Activated CD8-positive, alpha-beta T cell treated with anti-CD3 and anti-CD28 coated beads, Interleukin-2, amount 10 ng/mL, durations not matched to agents 7 days and 5 days (primary cell): ENCODE measurements at places on chromosomes 12 and 14.
A peak's percentile ranks its signal among the peaks of the same experiment; 100 is the strongest.

DNA sequence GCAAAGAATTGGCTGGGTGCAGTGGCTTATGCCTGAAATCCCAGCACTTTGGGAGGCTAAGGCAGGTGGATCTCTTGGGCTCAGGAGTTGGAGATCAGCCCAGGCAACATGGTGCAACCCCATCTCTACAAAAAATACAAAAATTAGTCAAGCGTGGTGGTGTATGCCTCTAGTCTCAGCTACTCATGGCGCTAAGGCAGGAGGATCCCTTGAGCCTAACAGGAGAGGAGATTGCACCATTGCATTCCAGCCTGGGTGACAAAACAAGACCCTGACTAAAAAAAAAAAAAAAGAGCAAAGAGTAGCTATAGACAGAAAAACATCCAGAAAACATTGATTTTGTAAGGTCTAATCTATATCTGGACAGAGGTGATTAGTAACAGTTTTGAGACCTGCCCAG lies 25.0 kb downstream of the KIF21A start:
- no peak for DNase-seq

GRCh38 chr12:13196130-13196921 lies at the start of gene EMP1:
Gene EMP1 (plus strand): TSS chr12:13196726. CDS start chr12:13211511, 14,785 bp downstream.
- DNase-seq: peak; percentile 84

DNA sequence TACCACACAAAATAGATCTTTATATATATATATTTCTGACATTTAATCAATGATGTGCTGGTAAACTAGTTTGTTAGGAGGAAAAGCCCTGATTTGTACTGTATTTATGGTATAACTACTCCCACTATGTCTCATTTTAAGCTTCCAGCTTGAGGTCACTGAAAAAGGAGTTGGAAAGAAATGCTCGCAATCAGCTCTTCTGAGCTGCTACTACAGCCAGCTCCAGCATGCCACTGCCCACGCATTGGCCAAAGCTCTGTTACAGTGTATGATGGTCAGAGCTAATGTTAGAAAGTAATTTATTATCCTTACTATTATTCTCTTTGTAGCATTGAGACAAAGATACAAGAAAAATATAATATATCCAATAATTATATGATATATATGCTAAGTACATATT lies 55.0 kb upstream of the PCED1B start:
- DNase-seq: no peak

DNA sequence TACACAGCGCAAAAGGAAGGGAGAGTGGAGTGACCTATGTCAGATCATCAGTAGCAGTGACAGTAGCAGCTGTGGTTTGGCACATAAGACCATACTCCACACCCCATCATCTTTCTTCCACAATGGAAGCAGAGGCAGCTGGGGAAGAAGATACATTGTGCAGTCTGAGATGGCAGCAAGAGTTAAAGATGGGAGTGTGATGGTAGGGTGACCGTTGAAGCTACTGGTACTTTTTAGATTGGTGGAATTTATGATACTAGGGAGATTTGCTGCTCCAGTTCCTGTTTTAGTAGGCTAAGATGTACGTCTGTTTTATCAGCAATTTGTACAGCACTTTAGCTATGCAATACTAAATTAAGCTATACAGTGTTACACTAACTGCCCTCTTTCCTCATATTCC lies 291.0 kb downstream of the FUT8 start:
- DNase-seq: no peak

- DNase-seq: no peak
Observed at GRCh38 chr12:119016715-119017114, 35.4 kb downstream of the SRRM4 start.

GRCh38 chr14:98904677-98905076 lies 367.3 kb downstream of the BCL11B start:
- no peak for DNase-seq

DNA sequence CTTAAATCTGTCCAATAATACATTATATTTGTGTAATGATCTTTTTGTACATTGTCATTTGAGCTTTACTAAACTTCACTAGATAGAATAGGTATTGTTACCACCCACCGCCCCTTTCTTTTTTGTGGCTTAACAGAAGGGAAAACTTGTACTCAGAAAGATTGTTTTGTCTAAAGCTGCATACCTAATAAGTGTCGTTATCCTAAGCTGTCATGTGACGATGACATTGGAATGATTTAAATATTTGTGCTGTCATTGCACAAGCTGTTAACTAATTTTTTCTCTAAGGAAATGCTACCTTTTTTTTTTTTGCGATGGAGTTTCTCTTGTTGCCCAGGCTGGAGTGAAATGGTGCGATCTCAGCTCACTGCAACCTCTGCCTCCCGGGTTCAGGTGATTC lies 3.6 kb downstream of the DIP2B start:
- no peak for DNase-seq

- no peak for DNase-seq
Observed at GRCh38 chr14:94823556-94824341, 53.8 kb upstream of the GSC start.

GRCh38 chr14:96478119-96478518 lies 24.1 kb upstream of the PAPOLA start:
- DNase-seq: no peak

DNA sequence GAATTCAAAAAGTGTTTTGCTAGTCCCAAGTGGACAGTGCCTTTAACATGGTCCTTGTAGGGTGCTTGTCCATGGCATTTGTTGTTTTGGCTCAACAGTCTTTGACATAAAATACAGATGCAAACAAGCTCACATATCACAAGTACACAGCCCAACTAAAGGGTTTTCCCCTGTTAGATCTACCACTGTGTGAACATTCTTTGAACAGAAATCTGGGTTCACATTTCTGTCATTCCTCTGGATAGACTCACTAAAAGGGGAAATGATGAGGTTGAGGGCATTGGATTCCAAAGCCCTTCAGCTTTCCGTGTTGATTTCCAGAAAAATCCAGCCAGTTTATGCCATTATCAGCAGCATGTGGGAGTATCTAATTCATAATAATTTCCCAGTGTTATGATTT lies 54.1 kb downstream of the EP400 start:
- no peak for DNase-seq

- no peak for DNase-seq
Observed at GRCh38 chr12:32178341-32179010, 71.8 kb downstream of the BICD1 start.

DNA sequence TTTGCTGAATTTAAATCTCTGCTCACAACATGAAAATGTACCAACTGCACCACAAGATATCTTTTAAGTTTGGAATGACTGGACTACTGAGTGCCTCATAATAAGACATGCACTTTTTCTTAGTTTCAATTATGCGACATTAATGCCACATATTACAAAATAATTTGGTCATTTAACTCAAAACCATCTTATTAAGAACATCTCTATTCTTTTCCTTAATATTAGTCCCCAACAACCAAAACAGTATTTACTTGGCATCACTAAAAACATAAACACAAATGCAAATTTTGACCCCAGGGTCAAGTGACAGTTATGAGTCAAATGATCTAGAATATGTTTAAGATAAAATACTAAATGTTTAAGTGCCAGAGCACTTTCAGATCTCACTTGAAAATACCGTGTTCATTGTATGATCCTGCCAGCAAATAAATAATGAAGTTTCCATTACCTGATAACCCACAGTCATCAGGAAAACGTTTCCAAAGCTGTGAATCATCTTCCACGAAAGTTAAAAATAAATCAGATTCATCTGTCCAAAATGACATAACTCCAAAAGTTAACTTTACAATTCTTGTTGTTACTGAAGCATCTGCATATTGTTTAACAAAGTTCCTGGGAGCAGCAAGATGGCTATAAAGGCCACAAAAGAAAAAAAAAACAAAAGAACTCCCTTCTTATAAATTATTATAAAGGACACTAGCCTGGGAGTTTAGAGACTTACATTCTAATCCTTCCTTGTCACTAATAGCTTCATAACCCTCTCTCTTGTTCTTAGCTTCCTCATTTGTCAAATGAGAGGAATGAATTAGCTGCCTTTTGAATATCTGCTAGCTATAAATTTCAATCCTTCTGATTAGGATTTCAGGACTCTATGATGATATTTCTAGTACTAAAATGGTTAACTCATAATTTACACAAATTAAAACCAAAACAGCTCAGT lies 30.5 kb upstream of the AP4S1 start:
- DNase-seq: no peak

DNA sequence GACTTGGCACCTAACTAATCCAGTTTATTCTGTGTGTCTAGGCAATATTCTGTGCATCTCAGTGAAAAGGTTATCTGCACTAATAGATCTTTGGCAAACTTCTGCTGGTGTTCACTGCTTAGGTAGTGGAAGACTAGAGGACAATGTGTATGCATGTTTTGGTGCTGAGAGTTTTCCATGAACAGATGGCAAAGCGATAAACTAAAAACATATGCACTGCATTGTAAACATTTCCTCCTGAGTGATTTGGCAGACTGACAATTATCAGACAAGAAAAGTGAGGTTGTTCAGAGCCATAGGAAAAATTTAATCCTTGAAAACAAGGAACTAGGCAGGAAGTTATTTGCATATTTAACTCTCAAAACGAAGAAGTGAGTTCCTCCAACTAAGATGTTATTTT lies 400.4 kb downstream of the ATP23 start:
- DNase-seq: no peak

DNA sequence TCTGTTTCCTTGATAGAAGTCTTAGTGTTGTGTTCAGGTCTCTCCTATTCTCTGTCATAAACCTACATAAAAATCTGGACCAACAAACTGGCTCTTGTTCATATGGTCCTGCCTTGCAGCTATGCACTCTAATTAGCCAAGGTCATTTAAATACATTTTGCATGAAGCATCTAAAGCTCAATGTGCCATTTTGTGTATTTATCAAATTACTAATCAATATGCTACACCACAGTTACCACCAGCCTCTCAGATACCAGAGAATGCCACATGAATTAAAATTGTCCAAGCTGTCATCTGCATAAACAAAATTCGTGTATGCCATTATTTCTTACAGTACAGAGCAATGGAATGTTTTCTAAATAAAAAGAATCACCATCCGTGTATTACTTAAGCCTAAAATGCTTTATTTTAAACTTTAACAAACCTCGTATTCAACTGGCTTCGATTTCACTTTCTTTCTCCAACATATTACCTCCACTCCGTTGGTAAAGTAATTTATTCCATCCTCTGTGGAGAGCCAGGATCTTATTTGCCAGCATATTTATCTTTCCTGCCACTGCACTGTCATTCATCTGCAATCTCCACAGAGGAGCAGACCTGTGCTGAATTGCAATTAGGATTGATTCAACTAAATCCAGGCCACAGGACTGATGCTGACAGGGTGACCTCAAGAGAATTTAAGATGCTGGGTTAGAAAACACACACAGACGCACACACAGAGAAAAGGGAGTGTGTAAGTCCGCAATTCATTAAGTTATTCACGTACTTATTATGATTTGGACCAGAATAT lies 284.1 kb upstream of the FOXG1 start:
- no peak for DNase-seq

DNA sequence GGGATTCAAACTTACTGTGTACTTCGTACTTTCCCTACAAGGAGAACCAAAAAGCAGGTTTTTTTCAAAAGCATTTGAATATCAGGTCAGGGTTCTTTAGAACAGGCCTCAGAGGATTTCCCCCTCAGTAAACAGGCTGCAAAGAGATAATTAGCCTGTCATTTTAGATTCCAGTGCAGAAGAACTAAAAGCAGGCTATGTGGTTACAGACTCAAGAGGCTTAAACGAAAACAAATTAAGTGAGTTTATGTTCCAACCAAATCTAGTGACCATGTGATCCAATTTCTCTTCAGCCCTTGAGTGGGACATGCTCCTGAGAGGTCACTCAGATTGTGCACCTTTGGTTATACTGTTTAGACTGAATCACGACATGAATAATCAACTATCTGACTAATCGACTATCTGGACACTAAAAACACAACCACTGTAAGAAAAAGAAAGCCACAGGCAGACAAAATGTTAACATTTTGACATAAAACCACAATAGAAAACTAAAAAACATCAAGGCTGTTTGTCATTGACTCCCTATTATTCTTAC lies 4.5 kb downstream of the TMED8 start:
- no peak for DNase-seq
